Jurkat, Clone E6-1 (cell line): ENCODE measurements at places on chromosomes 6 and 20.

GRCh38 chr6:147061252-147061651 is 143.0 kb upstream of the STXBP5 start:
- DNase-seq: no peak

DNA sequence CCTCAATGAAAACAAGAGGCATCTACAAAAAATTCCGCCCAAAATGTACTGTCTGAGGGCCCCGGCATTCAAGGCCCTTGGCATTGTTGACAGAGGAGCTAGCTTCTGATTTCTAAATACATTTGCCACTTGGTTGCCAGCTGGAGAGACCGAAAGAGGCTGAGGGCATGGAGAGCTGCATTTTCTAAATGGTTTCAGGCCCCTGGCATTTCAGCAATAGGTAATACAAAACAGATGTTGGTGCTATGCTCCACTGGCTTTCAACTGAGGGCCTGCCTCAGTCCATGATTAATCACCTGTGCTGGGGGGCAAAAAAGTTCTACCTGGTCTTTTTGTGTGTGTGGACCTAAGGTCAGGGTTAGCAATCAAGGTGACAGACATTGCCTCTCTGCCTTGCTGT is 79.5 kb upstream of the ISM1 start:
- no peak for DNase-seq

GRCh38 chr6:10421158-10421920 is 6.5 kb upstream of the TFAP2A start:
- no peak for DNase-seq

GRCh38 chr6:42429042-42429585 is 22.6 kb downstream of the TRERF1 start:
- no peak for DNase-seq

- no peak for DNase-seq
Measured at GRCh38 chr6:64538722-64539121, 903.1 kb downstream of the PHF3 start.

DNA sequence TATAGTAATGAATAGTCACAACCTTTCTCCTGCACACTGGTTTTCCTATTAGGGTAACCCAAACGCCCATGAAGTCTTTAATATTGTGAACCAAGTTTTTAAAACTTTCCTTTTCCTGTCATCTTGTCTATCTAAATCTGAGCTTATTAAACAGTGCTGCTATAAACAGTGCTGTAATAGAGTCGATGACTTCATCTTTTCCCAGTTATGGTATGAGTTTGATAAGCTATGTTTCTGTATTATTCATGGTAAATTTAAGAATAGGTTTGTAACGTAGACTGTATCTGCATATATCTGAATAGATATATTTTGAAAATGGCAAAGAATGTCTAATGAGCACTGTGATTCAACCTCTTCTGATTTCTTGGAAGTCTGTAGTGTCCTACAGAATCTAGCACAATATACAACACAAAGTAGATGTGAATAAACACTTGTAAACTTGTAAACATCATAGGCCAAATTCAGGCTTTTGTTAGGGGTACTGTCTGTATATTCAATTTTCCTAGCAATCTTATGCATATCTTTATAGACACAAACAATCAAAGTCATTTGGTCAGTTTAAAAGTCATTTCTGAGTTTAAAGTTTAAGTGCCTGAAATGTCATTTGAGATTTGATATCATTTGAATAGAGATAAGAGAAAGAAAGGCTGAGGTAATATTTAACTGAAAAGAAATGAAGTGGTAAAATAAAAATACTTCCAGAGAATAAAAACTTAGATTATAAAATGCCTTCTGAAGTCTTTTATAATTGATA is 155.5 kb downstream of the PTPRK start:
- DNase-seq: no peak

- no peak for DNase-seq
Measured at GRCh38 chr20:63740070-63740626, 572 bp downstream of the SLC2A4RG start.

GRCh38 chr20:44450903-44451450 is 24.7 kb upstream of the TTPAL start:
- no peak for DNase-seq
